ENCODE measurements at places on chromosomes 1 and 21.

DNA sequence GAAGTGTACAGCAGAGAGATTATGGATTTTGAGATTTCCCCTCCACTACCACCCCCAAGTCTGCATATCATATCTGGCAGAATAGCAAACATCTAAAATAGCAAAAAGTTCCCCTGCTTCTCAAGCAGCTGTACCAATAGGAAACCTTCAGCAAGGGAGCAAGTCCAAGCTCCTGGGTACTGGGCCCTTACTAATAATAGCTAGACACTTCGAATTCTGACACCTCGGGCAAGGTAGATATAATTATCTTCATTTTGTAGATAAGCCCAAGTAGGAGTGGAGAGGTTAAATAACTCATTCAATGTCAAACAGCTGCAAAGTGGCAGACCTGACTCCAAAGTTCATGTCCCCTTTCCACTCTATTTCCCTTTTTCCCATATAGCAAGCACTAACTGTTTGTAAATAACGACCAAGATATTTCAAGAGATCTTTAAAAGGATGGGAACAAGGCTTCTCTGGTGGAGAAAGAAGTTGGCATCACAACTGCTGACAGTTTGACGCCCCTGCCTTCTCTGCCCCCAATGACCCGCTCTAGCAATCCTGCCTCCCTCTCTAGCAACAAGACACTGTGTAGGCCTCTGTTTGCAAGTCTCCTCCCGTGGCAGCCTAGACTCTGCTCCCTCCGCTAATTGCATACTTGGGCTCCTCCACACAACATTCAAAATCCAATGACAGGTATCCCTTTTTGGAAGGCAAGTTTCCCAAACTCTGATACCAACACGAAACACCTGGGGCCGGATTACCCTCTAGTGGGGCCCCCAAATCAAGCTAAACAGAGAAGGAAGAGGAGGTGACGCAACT, 18.7 kb upstream of the ADAR start:
- DNase-seq, result no peak

GRCh38 chr1:213899413-213899812, 88.4 kb upstream of the PROX1 start:
- no peak for DNase-seq

DNA sequence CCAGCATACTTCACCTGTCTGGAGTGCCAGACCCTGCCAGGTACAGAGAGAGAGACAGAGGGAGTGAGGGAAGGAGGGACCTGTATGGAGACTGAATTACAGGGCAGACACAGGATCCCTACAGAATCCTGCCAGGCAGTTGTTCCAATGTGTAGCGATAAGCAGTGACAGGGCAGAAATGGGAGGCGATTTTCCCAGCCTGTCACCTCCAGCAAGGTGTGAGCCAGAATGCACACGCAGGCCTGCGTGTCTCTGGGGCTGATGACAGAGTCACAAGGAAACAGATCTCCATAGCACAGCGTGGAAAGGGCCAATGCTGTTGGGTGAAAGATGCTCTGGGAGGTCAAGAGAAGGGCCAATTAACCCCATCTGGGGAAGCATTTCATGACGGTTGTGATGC, 111.3 kb downstream of the HIVEP3 start:
- DNase-seq, result no peak

GRCh38 chr1:229845410-229846138, 219.5 kb downstream of the URB2 start:
- no peak for DNase-seq

- DNase-seq, result no peak
Measured at GRCh38 chr1:172360985-172361384, 59.5 kb upstream of the C1orf105 start.

GRCh38 chr1:56064705-56065104, 514.7 kb downstream of the PLPP3 start:
- DNase-seq, result no peak

- DNase-seq, result no peak
Measured at GRCh38 chr1:211529453-211529852, 37.5 kb upstream of the RD3 start.

GRCh38 chr1:176557543-176558258, 94.7 kb downstream of the PAPPA2 start:
- DNase-seq, result no peak

GRCh38 chr1:200793677-200794076, 55.0 kb downstream of the CAMSAP2 start:
- no peak for DNase-seq

- no peak for DNase-seq
Measured at GRCh38 chr21:45463871-45464270, 58.9 kb downstream of the COL18A1 start.

- DNase-seq, result no peak
Measured at GRCh38 chr1:60886793-60887331, 195.5 kb upstream of the NFIA start.

- no peak for DNase-seq
Measured at GRCh38 chr1:230948903-230949302, 29.8 kb downstream of the TTC13 start.

- DNase-seq, result no peak
Measured at GRCh38 chr1:41013796-41014195, 7.7 kb downstream of the SLFNL1 start.

DNA sequence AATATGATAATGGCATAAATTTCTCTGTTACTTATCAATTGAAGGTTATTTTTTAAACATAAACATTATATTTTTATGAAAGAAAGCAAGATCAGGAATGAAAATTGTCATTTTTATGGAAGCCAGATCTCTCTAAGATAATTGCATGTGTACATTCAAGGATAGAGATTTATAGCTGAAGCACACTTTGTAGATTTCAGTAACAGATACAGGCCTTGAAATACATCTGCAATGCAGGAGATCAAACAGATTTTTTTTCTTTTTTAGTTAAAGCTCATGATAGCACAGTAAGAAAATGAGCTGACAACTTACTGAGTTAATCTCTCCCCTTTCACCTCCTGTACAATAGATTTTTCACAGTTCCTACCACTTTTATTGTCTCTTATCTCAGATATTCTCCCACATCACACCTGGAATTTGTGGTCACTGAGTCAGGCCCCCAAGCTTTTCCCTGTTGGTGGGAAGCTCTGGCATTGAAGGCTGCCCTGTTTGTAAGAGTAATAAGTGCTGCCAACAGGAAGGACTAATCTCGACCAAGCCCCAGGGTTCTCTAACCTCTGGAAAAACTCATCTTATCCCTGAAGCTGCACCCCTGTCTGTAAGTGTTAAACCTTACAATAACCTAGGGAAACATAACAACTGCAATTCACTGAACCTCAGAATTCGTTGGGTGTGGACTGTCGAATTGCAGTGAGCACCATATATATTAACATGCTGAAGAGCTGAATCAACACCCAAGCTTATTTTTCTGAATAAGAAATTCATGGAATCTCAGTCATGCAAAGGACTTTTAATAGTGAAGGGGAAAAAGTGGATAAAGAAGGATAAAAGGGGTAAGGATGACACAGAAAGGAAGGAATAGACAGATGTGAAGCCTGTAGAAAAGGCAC, 599.0 kb downstream of the LMO4 start:
- DNase-seq, result no peak

DNA sequence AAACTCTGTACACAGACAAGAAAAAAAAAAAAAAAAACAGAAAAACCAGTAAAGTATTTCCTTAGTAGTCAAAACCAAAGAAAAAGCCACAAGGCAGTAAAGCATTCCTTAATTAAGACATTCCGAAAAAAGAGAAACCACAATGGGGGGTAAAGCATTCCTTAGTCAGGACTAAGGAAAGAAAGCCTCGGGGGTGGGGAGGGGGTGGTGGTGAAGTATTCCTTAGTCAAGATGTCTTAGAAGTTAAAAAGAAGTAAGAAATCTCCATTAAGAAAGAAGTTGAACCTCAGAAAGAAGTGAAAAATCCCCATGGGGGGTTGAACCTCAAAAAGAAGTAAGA, 28.2 kb upstream of the FMO1 start:
- DNase-seq, result no peak

DNA sequence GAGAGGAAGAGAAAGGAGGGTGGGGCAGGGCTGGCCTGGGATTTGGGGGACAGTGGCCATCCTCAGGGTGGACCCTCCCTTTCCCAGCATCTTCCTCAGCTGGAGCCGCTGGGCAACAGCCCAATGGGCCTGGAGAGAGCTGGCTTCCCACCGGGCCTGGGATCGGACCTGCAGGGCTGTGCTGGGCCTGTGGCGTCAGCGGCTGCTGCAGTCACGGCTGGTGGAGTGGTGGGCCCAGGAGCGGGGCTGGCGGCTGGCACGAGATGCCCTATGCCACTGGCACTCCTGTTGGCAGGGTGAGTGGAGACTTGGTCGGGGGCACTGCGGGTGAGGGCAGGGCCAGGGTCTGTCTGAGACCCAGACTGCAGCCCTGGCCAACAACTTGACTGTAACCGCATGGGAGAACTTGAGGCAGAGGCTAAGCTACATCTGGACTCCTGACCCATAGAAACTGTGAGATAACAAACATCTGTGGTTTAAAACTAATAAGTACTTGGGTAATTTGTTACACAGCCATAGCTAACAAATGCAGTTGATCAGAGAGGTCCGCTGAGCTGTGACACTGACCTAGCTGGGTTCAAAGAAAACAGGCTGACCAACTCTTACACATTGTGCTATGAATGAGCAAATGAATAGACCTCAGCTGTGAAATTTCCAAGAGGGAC, 17.9 kb downstream of the C1orf167 start:
- DNase-seq, result no peak

DNA sequence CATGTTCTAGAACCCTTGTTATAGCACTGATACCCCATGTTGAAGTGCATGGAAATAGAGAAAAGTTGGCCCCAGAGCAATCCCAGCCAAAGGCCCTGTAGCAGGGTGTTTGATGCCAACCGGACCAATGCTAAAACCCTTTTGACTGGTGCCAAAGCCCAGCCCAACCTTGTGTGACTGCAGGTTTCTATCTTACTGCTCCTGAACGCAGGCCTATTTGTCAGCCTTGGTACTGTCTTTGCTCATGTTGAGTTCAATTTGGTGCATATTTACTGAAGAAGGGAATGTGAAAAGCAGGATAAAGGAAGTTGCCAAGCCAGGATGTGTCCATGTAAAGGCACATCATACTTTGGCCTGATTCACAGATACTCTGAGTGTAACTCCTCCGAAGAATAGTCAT, 51.7 kb upstream of the NFASC start:
- no peak for DNase-seq

DNA sequence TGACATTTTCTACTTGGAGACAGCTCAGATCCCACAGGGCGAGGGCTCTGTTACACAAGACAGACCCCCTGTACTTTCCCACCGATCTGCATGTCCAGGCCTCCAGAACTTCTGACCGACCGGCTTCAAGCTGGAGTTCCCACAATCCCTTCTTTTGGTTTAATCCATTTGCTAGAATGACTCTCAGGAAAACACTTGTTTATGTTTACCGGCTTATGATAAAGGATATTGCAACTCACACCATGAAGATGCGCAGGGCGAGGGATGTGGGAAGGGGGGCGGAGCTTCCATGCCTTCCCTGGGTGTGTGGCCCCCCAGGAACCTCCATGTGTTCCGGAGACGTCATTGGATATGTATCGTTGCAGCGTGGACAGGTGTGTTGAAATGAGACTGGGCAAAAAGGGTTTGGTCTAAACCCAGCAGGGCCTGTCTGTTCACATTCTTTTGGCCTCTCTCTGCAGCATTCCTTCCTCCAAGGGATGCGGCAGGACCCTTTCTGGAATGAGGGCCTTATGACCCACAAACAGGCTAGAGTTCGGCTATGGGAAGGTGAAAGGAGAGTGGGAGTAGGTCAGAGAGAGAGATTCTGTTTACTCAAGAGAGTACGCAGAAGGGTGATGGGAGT, 7.5 kb upstream of the IGSF5 start:
- no peak for DNase-seq

DNA sequence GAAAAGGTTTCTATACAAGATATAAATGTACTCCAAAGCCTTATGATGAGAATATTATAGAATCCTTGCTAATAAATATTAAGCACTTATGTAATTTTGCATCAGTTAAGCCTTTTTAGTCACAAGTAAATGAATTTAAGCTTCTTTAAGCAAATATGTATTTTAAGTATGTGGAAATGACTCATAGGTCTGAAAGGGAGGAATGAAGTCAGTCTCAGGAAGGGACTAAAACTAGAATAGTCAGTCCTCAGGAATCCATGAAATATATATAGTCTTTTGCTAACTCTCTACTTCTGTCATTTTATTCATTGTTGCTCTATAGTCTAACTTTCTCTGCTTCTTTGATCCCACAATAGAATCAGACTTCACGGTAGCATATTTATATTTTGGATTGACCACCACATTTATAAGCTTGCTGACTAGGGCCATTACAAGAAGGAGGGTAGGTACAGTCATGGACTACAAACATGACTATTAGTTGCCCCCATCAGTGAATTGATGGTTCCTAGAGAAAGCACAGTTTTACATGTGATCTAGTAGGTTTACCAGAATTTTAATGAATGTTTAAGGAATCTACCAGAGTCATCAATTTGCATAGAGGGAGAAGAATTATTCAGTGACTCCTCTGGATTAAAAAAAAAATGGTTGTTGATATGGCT, 20.2 kb upstream of the RABGGTB start:
- DNase-seq, result no peak

DNA sequence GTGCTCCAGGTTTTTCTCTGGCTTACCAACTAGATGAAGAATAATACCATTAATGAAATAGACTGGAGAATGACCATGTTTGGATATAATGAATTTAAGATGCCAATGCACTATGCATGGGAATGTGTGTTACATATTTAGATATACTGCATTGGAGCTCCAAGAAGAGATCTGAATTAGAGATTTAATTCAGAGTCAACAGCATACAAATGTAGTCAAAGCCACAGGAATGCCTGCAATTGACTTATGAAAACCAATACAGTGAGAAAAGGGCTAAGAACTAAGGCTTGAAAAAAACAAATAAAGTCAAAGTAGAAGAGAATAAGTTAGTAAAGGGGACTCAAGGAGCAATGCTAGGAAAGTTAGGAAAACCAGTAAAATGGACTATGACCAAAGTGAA, 59.1 kb downstream of the USP24 start:
- DNase-seq, result no peak

GRCh38 chr21:34935452-34935851, 113.7 kb downstream of the RUNX1 start:
- DNase-seq, result no peak

DNA sequence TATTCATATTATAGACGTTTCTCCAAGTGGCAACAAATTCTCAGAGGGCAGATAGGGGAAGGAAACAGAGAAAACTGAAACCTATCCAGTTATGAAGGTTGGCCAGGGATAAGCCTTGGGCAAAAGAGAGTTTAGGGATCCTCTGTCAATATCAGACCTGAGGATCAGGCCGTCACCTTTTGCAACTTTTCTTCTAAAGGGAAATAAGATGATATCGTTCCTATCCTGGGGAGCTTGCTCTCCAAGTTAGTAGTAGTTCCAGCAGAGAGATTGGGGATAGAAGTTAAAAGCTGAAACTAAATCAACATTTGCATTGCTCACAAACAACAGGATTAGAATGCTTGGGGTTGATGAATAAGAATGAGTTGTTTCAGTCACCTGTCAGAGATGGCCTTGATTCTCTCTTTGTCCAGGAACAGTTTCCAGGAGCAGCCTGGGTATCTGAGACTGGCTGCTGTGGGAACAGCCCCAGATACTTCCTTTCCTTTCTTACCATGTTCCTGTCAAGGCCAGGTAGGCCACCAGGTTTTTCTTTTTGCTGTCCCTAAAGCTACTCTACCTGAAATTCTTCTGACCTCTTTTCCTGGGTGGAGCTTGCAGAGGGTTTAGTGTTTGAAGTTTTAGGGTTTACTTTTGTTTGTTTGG, 2.5 kb downstream of the RIIAD1 start:
- DNase-seq, result no peak
